ENCODE measurements at places on chromosomes 3 and 15. TPM values are rescaled to one million over a fixed set of nuclear protein-coding genes. Genes with fewer than 3 reads are reported as not detected.

Gene NEK4
- total RNA-seq = 25.8 TPM

Gene ADCY5
- total RNA-seq = 1.5 TPM

Gene NPAP1
- not detected for total RNA-seq

Gene PDIA3
- total RNA-seq = 163 TPM

Gene NMNAT3
- 0.93 TPM for total RNA-seq

Gene HTR3E
- total RNA-seq = not detected

Gene CD86
- not detected for total RNA-seq

Gene PAK6
- total RNA-seq = 0.36 TPM

Gene TUSC7
- not detected for total RNA-seq

Gene KLHL40
- total RNA-seq = not detected

Gene RBPMS2
- total RNA-seq = 0.15 TPM

Gene SSUH2
- total RNA-seq = 0.67 TPM

Gene CLDN16
- total RNA-seq = not detected
